ENCODE measurements at places on chromosomes 16 and 17.
A peak's percentile ranks its signal among the peaks of the same experiment; 100 is the strongest.

GRCh38 chr16:29734786-29735185 is 11.0 kb downstream of the C16orf54 start:
- no peak for DNase-seq

GRCh38 chr17:59466946-59467801 is 98.2 kb upstream of the DHX40 start:
- DNase-seq = no peak

GRCh38 chr17:48597778-48598631 is 4.4 kb upstream of the HOXB5 start:
- no peak for DNase-seq

DNA sequence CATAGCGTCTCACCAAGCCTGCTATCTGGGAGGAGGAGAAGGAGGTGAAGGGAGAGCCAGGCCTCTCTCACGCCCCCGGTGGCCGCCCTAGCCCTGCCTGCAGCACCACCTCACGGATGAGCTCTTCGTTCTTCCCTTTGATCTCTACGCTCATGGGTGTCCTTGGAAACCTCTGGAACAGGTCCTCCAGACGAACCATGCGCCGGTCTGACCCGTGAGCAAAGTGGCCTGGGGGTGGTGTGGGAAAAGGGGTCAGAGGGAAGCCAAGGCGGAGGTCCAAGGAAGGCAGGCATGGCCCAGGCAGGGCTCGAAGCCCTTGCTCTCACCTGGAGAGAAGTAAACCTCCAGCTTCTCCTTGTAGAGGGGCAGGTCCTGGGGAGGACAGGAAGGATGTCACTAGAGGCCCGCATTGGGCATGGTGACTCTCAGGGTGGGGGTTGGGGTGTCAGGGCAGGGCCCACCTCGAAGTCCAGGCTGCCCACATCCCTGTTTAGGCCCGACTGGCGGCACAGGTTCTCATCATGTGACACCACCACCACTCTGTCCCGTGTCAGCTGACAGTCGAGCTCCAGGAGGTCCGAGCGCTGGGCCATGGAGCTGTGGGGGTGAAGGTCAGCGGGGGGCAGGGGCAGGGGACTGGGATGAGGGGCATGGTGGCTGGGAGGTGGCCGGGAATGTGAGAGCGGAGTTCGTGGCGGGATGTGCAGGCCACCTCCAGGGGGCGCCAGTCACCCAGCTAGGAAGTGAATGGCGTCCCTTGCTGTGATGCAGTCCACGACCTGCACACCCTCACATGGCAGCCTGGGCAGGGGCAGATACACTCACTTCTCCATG is 923 bp downstream of the GDPD3 start:
- DNase-seq = peak; percentile 52

GRCh38 chr17:19928299-19928698 is 49.3 kb downstream of the AKAP10 start:
- DNase-seq = no peak

GRCh38 chr16:84362471-84362941 is 5.8 kb upstream of the ATP2C2 start:
- DNase-seq = no peak

DNA sequence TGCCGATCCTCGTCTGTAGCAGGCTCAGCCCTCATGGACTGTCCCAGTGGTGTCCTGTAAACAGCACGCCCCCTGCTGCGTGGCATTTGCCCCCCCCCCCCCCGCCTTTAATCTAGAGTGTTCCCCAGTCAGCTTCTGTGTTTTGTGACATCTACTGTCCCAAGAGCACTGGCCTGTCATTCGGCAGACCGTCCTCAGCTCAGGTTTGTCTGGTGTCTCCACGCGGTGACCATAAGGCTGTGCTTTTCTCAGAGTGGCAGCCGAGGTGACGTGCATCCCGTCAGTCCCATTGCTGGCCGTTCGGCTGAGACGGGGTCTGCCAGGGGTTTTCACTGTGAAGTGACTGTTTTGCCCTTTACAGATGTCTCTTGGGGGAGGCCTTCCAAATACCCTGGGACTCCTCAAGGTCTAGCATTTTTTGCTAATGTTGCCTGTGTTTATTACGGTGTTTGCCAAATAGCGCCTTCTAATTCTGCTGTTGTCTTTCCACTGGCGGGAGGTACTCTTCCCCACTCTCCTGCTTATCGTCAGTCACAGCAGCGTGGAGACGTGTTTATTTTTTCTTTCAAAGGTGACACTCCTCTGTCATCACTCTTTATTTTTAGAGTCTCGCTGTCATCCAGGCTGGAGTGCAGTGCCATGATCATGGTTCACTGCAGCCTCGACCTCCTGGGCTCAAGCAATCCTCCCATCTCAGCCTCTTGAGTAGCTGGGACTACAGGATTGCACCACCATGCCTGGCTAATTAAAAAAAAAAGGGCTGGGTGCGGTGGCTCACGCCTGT is 5.7 kb upstream of the MRPL12 start:
- no peak for DNase-seq

- DNase-seq = peak; percentile 43
Observed at GRCh38 chr16:1770328-1771187, 785 bp downstream of the NME3 start.

DNA sequence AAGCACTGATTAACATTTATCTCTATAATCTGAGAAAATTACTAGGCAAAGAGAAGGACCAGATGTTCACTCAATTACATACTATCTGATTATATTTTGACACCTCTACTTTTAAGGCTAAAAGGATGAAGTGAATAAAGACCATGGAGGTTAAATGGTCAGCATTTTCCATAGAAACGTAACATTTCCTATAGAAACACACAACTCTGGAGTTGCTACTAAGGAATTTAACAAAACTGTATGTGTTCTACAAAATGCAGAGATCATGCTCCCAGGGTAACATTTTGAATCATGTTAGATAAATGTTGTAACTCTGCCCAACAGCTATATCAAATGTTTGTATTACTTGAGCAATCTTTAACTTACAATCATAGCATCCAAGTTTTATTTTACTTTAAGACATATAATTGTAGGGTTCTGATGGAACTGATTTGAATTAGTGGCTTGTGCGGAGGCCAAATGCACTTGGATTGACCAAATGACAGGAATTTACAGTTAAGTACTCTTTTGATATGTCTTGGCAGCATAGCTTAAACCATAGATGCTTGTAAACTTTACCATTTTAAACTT is 97.7 kb downstream of the RPGRIP1L start:
- no peak for DNase-seq

GRCh38 chr16:88685156-88686061 is 898 bp downstream of the SNAI3 start:
- peak; percentile 53 for DNase-seq

DNA sequence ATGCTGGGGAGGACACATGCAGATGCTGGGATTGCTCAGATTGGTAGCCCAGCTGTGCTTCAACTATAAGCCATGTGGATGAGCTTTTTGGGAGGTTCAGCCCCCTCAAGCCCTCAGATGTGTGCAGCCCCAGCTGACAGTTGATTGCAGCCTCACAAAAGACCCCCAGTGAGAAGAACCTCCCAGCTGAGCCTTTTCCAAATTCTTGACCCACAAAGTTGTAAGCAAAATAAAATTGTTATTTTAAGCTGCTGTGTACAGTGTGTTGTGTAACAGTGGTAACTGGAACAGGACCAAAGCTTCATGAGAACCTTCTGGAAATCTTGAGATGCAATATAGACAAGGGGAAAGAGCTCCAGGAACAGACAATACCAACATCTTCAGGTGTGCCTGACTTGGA is 156.8 kb upstream of the IRX3 start:
- DNase-seq = no peak

DNA sequence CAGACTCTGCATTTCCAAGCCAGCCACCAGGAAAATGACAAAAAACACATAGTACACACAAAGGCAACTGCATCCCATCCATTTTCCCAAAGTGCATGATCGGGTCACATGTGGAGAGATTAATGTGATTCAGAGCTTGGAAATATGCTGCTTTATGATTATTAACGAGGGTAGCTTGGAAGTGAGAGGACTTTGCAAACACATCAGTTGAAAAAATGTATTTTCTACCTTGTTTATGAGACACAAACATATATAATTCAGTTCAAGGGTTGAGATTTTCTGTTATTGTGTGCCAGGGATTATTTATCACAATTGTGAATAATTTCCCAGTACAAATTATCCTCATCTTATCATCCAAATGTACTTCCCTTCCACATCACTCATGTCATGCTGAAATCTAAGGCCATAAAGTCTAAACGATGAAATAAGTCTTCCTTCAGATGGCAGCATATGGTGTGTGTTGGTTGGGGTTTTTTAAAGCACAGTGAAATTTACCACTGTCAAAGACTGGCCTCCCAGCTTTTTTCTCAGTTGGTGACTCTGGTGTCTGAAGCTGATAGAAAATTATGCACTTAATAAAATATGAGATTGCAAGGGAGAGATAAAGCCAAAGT is 104.7 kb upstream of the ADAMTS18 start:
- DNase-seq = no peak

- no peak for DNase-seq
Observed at GRCh38 chr17:29581583-29582253, 7.7 kb downstream of the GIT1 start.

- no peak for DNase-seq
Observed at GRCh38 chr17:19718613-19719354, 2.4 kb upstream of the SLC47A2 start.

DNA sequence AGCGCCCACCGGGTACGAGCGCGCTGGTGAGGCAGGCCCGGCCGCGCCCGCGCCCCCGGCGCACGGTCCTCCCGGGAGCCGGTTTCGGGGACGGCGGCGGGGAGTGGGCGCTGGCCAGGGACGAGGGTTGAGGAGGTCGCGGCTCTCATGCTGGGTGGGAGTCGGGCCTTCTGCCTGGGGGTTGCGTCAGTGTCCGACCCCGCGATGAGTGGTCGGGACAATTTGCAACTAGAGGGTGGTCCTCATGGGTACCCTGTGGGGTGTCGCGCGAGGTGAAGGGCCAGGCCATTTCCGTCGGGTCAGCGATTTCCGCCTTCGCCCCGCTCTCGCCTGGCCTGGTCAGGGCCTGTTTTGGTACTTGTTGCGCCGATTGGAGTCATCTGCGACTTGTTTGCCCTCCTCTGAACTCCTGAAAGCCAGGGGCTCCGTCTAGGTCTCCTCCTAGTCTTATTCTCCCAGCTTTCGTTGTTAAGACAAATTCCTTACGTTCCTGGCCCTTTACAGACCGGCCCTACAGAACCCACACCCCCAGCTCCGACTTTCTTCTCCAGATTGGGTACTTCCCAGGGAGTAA is 14.9 kb downstream of the NAA60 start:
- DNase-seq = no peak

DNA sequence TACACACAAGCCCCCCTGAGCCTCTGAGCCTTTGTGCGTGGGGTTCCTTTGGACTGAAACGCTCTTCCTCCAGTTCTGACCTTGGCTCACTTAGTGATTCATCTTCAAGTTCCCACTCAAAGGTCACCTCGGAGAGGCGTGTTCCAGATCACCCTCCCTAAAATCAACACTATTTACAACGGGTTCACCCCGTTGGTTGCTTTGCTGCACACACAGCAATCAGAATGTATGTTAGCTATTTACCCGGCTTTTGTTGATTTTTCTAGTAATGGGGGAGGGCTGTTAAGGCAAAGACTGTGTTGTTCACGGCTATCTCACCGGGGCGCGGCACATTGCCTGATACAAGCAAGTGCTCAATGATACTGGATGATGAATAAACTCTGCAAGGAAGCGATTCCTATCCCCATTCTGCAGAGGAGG is 977 bp downstream of the NAGPA start:
- no peak for DNase-seq

DNA sequence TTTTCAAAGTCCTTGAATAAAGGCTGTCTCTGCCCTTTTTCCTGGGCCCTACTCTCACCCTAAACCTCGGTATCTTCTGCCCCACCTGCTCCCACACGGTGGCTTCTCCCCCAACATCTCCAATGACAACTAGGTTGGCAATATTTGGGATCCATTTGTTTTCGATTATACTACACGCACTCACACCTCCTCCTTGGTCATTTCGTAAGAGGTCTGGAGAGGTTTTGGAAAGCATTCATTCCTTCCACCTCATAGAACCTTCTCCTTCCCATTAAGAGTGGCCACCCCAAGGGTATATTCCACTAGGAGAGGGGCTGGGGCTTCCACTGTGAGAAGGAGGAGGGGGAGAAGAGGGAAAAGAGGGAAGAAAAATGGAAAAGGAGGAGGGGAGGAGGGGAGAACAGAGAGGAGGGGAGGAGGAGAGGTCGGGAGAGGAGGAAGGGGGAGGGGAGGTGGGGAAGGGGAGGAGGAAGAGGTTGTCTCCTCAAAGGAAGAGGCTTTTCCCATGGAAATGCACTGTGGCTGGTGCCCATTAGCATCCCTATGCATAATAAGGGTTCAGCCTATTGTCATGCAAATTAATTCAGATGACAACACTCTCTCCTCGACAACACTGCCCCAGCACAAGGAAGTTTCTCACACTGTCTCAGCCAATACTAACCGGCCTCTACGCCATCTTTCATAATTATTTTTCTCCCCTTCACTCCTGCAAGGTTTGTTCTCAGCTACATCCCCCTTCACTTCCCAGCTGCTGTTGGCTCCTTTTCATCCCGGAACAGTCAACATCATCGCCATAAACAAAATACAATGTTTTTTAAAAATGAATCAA is 30.0 kb downstream of the SOX9 start:
- DNase-seq = no peak

DNA sequence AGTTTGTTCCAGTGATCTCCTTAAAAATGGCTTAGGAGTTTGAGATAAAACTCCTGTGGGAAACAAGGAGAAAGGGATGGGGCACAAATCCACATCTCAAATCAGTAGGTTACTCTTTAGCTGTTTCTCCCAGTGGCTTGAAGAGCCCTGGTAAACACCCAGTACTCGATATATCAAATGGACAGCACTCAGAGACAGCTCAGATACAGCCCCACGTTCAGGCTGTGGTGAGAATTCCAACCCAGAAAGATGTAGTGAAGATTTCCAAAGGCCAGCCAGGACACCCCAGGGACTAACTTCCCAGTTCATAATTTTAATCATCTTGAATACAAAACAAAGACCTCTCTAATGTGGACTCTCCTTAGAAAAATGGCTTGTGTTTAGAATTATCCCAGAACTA is 6.4 kb upstream of the VEZF1 start:
- no peak for DNase-seq

DNA sequence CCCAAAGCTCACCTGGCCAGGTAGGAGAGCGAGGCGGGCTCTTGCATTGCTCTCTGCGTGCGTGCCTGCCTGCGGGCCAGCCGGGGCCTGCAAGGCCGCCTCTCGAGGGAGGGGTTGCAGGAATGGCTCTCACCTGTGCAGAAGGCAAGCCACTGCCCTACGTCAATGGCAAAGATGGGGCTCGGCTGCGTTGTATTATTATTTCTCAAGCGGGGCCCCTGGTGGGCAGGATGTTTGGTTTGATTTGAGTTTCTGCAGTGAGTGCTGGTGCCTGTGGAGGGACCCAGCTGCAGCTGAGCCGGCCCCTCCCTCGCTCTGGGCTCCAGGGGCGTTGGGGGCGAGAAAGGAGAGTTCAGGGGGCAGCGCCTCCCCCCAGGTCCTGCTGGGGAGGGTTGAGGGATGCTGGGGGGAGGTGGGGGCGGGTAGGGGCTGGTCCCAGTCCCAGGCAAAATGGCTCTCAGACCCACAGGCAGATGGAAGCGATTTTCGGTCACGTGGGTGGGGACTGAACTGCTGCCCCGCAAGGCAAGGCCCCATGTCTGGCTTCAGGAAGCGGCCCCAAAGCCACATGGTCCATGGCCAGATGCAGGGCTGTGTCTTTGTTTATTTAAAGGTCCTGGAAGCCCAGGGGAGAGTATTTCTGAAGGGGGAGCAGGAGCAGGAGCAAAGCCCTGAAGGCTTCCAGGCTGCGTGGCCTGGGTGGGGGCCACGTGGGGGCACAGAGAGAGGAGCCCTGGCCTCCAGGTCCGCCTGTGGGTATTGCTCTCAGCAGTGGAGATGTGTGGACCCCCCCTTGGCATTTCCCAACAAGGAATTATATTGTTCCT is 338.8 kb downstream of the SEC14L1 start:
- DNase-seq = no peak

- no peak for DNase-seq
Observed at GRCh38 chr16:4603624-4604170, 11.0 kb downstream of the UBALD1 start.

GRCh38 chr17:48551214-48551555 is 6.3 kb upstream of the HOXB2 start:
- DNase-seq = no peak

All from T-helper 9 cell (primary cell).